ENCODE measurements at places on chromosomes 12 and 14.

DNA sequence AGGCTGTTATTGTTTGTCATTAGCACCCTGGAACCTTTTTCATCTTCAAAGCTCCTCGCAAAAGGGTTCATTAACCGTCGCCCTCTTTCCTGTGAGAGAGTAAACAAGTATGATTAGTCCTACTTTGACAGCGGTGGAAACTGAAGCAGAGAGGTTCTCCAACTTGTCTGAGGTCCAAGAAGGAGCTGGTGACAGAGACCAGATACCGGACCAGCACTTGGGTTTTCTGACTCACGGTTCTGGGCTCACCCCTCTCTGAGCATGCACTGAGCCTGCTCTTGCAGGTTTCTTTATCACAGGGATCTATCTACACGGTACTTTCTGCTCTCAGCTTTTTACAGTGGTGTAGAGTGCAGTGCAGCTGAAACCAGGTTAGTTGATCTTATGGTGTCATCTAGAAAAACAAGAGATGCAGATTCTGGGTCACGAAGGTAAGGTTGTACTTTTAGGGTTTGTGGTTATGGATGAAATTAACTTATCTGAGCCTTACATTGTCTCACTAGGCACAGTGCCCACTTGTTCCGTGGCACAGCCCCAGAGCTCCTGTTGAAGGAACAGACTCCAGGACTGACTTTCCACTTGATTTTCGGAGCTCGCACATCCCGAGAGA, 62.1 kb downstream of the PPP2R5C start:
- no peak for DNase-seq

- DNase-seq: no peak
These were observed 97.4 kb downstream of the C12orf75 start for GRCh38 chr12:105427883-105428282.

DNA sequence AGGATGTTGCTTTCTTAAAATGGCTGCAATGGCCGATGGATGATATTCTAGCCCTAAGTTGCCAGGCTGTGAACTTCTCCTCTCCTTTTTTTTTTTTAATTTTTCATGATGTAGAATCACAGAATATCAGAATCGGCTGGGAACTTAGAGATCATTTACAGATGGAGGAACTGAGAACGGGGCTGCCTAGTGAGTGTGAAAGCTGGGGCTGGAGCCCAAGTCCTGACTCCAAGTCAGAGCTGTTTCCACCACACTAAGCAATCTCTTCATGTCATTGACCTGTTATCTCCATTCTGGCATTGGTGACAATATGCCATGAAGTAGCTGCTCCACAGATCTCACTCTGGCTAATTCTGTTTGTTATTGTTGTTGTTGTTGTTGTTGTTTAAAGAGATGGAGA, 121.7 kb downstream of the SLC38A1 start:
- DNase-seq: no peak

- DNase-seq: no peak
These were observed 1.3 kb upstream of the EMP1 start for GRCh38 chr12:13195250-13195649.

GRCh38 chr12:74456431-74456830, 81.2 kb upstream of the ATXN7L3B start:
- DNase-seq: no peak

GRCh38 chr14:47235619-47236018, 439.8 kb downstream of the MDGA2 start:
- no peak for DNase-seq

GRCh38 chr14:104048758-104049507, 36.6 kb upstream of the ASPG start:
- DNase-seq: no peak

DNA sequence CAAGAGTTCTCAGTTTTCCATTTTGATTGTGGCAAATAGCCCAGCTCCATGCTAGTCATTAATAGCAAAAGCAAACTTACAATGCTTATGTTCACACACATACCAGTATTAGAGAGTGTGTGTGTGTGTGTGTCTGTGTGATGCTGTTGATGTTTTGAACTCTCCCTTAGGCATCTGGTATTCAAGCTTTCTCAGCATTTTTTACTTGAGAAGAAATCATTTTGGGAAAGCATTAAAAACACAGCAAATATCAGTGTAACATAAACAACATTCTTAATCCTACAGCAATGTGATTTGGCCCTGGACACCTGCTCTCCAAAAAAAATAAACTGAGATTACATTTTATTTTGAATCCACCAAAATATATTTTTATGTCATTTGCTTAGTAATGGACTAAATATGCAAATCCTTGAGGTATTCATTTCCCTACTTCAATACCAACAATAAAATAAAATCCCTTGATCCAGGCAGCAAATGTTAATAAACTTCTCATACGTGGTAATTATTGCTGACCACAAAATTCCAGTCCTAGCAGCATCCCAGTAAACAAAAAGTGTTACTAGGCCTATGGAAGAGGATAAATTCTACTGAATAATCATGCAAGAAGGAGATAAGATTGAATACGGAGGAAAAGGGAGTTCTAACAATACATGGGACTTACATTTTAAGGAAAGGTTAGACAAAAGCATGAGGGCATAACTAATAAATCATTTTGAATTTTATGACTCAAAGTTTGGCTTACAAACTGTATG, 249.5 kb upstream of the CLEC14A start:
- DNase-seq: no peak

- DNase-seq: peak; percentile 62
These were observed 19.3 kb upstream of the SERPINA6 start for GRCh38 chr14:94342334-94342934.

GRCh38 chr14:75310295-75311111, 31.9 kb downstream of the FOS start:
- DNase-seq: no peak

DNA sequence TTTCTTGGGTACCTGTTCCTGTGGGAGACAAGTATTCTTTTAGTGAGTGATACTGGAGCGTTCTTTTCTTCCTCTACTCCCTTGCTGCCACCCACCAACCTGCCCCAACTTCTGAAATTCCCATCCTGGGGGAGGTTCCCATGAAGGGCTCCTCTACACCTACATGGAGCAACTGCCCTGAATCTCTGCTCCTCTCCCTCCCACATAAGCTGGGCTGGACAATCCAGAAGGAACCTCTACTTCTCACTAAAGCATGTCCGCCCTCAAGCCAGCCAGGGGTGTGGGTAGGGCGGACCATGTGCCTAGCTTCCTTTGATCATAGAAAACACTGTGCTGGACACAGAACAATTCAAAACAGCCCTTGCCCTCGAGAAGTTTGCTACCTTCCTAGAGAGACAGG, 25.9 kb upstream of the ESRRB start:
- DNase-seq: no peak

DNA sequence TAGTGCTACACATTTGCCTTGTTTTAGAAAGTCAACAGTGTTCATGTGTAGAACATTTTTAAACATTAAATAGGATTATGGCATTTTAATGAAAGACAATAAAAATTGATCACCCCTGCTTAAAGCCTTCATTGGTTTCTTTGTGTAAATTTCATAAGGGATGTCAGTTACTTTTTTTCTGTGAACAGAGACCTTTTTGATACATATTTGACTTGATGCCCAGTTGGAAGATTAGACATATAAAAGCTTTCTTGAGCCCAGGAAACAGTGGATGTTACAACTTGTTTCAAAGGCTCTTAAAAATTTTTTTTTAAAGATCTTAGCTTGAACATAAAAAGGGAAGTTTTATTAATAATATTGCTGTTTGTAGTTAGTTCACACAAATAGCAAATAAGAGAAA, 168.7 kb upstream of the PDZRN4 start:
- no peak for DNase-seq

DNA sequence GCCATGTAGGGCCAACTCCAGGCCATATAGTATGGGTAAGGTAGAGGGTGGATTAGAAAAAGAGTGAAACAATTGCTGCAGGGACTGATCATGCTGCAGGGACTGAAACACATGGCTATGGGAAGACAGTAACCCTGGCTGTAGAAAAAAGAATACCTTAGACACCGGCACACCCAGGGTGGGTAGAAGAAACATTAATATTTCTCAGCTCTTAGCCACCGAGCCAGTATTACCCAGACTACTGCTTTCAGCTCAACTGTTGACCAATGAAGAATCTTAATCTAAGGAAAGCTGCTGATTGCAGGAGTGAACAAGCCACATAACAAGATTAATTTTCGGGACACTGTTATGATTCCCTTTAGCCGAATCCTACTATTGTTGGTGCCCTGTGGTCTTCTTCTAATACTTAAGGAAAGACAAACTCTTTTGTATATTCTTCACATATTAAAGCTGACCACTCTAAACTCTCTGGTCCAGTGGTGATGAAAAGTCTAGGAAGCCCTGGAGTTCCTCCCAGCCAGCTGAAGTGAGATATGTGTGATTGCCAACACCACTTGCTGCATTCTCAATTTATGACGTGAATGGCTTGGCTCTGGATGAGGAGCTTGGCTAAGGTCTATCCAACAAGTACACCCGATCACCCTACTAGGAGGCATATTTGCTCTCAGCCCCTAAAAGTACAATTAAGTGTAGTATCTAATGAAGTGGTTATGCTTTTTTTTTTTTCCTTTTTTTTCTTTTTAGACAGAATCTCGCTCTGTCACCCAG, 69.2 kb downstream of the NOVA1 start:
- DNase-seq: no peak

GRCh38 chr14:91358654-91359220, 58.9 kb downstream of the CCDC88C start:
- DNase-seq: no peak

DNA sequence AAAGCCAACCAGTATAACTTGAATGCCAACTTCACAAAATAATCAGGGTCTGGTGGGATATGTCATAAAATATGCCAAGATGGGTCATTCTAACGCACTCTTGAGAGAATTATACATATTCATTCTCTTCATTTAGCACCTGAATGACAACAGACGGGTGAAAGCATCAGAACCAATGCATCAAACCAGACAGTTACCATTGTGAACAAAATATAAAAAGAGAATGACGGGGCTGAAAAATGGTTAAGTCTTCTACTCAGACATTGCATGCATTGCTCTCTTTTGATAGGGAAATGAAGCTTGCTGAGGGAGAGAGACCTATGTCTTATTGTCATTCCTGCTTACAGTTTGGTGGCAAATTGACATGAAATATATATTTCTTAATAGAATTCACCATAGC, 702.1 kb downstream of the NOVA1 start:
- no peak for DNase-seq

DNA sequence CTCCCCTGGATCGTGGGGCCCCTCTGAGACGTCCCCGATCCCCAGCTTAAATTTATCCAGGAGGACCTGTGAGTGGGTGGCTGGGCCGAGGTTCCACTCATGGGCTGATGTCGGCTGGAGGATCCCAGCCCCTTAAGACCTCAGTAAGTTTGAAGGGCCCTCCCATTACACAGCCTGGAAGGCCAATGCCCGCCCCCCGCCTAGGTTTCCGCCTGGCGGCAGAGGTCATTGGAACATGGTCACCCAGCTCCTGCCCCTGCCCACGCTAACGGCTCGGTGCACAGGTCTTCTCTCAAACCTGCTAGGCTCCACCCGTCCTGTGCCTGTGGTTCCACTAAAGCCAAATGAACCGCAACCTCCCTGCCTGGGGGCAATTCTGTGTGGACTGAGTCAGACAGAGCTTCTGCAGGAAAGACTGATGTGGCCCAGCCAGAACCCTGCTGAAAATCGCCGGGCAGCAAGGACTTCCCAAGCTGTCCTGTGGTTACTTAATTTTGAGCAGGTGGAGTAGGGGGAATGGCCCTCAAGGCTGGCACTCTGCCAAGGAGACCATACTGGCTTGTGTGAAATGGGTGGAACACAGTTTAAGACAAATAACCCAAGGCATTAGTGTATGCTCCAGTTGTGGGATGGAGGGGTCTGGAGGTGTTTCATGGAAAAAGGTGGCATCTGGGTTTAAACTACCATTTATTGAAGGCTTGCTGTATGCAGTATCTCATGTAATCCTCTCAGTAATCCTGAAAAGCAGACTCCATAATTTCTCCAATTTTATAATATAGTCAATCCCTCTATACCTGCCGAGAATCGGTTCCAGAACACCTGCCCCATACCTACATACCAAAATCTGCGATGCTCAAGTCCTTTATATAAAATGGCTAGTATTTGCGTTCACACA, 903 bp upstream of the NT5DC3 start:
- peak; percentile 63 for DNase-seq

DNA sequence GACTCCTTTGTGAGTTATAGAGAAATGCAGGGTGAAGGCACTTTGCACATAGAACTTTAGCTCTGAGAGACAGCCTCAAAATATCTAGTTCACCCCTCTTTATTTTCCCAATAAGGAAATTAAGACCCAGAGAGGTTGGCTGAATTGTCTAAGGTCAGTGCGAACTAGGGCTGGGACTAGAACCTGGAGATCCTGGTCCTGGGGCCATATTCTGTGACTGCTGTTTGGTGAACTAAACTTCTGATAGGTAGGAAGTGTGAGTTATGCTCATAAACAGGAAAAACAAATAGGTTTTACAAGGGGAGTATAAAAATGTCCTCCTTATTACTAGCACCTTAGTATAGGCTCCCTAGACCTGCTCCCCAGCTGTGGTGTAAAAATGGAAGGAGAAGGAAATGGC, 53.9 kb downstream of the DAD1 start:
- no peak for DNase-seq

DNA sequence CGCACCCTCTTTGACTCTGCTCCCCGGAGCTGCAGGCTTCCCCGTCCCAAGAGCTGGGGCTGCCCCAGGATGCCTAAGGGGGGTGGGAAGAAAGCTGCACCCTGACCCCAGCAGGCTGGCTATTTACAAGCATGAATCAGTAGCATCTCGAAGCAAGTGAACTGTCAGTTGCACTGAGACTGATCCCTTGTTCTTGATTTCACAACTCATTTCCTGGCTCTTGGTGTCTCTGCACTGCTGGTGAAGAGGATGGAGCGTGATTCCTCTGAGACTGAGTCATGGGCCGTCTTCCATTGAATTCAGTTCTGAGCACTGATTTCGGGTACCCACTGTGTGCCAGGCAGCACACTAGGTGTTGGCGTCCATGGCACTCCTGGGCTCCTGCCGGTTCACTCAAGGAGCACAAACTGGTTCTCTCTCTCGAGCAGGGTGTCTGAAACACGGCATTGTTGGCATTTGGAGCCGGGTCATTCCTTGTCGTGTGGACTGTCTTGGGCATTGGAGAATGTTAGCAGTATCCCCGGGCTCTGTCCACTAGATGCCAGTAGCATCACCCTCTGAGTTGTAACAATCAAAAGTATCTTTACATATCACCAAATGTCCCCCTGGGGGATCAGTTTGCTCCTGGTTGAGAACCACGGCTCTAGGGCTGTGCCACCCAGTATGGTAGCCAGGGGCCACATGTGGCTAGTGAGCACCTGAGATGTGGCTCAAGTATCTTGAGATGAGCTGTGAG, 86.9 kb downstream of the RIN3 start:
- no peak for DNase-seq
